ENCODE measurements at places on chromosomes 7 and 10.
A peak's percentile ranks its signal among the peaks of the same experiment; 100 is the strongest.

DNA sequence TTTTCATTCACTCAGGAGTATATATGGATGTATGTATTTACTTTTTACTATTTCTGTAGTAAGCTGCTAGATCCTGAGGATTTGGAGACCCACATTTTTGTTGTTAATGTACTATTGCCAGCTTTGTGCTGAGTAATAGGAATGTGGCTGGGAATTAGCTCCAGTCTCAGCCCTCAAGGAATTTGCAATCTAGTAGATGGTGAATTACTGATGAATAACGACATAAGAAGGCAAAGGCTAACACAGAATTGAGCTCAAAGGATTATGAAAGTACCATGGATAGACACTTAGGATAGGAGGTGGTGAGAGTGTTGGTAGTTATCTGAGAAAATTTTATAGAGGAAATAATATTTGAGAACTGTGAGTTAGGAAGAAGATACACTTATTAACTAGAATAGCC is 19.9 kb downstream of the CASD1 start:
- DNase-seq: no peak

- DNase-seq: no peak
These were observed 20.8 kb upstream of the NRP1 start for GRCh38 chr10:33355274-33355673.

DNA sequence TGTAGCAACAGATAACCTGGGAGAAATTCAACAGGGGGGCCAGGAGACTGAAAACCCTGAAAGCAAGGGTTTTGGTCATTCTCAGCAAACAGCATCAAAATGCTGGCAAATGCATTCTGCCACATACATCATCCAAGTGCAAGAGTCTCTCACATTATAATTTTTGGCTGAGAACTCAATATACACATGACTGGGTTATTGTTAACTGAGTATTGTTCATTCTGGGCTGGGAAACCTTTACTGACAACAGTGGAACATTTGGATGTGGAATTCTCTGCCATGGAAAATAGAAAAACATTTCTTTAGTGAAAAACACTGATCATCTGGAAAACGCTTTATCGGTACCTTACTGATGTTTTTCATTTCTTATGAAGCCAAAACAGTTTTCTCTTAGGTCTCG is 73.1 kb upstream of the MET start:
- no peak for DNase-seq

GRCh38 chr10:126203746-126204145 is 184.5 kb downstream of the ADAM12 start:
- no peak for DNase-seq

GRCh38 chr10:78505657-78506056 is 472.0 kb downstream of the RPS24 start:
- DNase-seq: no peak

GRCh38 chr10:132906836-132907235 is 35.5 kb downstream of the CFAP46 start:
- no peak for DNase-seq

DNA sequence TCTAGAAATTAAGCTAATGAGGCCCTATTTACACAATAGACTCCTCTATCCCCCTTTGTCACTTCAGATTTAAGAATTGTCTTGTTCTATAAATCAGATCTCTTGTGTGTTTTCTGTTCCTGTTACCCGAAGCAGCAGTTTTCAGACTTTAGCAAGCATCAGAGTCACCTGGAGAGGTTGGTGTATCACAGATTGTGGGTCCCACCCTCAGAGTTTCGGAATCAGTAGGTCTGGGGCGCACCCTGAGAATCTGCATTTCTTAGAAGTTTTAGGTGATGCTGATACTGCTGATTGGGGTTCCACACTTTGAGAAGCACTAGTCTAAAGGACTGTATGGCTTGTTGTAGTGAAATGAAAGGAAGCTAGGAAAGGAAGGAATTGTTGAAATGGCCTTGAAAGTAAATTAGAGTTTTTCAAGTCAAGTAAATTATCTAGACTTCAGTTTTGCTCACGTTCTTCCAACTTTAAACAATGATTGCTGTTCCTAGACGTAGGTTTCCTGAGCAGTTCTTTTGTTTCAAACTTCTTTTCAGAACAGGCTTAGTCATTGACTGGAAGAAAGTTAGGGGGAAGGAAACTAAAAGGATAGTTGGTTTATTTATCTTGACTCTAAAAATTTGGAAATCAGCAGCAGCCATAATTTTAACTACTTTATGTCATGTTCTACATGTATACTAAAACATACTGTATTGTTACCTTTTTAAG is 15.7 kb downstream of the BPGM start:
- no peak for DNase-seq

GRCh38 chr7:92242972-92243371 is 2.7 kb downstream of the KRIT1 start:
- DNase-seq: no peak

DNA sequence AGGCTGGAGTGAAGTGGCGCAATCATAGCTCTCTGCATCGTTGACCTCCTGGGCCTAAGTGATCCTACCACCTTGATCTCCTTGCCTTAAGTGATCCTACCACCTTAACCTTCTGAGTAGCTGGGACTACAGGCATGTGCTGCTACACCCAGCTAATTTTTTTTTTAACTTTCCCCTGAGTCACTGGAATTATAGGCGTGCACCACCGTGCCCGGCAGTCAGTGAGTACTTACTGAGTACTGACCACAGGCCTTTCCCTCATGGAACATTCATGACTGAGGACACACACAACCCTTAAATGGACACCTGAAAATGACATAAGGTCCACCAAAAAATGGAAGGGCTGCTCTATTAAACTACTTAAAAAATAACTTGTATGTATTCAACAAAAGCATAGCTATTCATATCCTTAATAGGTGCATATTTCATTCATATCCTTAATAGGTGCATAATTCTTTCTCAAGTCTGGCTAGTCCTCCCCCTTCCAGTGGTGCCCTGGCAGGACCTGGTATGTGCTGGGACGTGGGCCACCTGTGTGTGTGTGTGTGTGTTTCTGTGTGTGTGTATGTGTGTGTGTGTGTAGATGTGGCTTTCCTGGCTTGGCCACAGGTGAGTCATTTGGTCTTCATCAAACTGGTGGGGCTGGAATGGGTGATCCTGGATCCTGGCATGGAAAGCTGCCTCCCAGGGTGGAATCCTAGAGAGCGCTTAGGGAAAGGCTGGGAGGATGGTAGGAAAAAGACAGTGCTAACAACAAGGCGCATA is 3.5 kb downstream of the FAM180A start:
- no peak for DNase-seq

DNA sequence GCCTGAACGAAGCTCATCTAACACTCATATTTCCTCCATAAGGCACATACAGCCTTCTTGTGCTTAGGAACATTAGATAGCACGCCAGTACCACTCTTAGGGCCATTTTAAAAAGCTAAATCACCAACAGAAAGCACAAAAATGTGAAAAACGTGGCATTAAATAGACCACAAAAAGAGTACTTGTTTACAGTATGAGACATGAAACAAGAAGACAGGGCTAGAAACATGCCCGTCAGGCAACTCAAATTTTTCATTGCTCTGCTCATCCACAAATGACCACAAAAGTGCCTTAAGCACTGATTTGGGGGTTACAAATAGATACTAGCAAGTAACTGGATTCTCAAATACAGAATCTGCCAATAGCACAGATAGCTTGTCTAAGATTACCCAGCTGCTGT is 67.8 kb downstream of the ELMO1 start:
- no peak for DNase-seq

DNA sequence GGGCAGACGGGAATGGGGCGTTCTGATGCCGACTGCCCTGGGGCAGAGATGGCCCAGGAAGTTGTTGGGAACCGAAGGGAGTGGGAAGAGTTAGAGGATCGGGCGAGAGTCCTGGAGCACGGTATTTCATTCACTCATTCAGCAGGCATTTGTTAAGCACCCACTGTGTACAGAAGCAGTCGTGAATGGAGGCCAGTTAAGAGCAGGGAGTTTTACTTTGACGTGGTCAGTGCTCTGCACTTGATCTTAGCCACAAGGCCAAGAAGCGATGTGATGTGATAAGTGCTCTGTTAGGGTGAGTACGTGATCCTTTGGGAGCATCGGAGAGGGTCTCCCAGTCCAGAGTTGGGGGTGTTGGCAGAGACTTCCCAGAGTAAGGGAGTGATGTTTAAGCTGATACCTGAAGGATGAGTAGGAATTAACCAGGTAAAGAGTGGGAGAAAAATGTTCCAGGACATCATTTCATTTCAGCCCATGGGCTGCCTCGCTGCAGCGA is 890 bp downstream of the ZFYVE27 start:
- no peak for DNase-seq

DNA sequence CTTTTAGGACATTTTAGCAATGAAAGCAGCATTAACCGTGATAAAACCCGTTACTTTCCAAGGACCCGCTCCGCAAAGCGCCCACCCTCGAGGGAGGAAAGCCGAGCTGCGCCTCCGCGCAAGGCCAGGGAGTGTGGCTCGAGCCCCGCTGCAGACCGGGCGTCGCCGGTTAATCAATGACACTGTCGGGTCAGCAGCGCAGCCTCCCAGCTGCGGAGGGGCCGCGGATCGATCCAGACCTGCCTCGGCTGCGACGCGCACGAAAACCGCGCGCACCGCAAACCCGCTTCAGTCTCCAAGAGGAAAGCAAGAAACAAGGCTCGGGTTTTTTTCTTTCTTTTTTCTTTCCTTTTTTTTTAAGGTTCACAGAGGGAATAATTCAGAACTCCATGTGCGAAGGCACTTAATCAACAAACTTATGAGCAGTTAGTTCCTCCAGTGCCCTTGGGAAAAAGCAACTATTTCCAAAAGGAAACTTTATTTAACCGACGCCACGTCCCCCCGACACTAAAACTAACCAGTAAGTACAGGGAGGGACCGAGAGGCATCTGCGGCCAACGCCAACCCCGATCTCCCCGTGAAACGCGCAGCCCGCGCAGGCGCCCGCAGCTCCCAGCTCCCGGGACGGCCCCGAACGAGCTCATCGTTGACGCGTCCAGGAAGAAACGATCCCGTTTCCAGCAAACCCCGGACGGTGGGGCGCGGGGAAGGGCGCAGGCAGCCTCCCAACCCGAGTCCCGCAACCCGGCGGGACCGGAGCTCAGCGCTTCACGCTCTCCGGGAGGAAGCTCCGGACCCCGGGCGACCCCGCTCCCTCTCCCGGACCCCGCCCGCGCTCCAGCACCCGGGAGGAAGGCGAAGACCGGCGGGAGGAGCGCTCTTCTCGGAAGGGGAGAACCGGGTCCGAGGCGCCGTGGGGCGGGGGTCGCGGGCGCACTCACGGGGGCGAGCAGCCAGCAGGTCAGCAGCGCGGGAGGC is 598 bp downstream of the VIPR2 start:
- DNase-seq: no peak

- no peak for DNase-seq
These were observed 27.3 kb downstream of the MTURN start for GRCh38 chr7:30162133-30162532.

- DNase-seq: no peak
These were observed 5.2 kb downstream of the MARVELD1 start for GRCh38 chr10:97718659-97719142.

GRCh38 chr10:110444004-110444337 is 53.7 kb upstream of the DUSP5 start:
- no peak for DNase-seq

GRCh38 chr10:75209086-75209920 is 1.3 kb upstream of the VDAC2 start:
- no peak for DNase-seq

DNA sequence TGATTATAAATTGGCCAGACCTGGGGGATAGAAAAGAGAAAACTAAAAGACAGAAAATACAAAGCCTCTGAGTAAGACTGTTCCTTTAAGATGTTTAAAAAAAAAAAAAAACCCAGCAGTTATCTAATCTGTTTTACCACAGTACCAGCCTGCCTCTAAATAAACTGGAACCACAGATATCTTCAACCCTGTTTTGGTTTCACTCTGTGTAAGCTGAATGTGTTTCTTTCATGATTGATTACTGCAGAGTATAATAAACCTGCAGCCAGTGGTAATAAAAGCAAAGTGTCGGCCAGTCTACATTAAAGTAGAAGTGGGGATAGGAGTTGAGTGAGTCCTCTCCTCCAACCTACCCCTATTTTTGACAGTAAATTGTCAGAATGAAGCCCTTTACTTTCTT is 40.6 kb downstream of the MGAM2 start:
- no peak for DNase-seq

DNA sequence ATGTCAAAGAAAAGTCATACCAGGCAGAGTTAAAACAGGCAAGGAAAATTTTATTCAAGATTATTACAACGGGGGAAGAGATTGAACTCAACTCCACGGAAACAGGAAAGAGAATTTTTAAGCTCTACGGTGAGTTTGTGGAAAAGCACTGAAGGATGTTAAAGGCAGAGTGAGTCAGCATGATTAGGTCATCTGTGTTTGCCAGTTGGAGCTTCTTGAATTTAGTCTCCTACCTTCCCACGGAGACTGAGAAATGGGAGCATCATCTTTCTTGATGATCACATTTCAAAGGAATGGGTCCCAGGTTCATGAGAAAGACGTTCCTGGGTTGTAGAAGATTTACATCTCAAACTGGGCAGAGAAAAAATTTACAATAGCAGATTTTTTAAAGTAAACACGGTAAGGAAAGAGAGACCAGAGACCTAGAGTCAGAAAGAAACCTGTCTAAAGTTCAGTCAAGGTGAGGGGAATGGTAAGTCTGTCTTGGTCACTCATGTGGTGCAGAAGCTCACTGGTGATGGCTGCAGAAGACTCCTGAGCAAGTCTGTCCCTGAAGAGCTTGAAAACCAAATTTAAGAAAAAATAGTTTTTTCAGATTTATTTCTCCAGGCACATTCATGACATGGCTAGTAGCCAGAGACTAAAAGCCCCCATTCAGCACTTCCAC is 516.9 kb upstream of the LRRN3 start:
- DNase-seq: peak; percentile 12

DNA sequence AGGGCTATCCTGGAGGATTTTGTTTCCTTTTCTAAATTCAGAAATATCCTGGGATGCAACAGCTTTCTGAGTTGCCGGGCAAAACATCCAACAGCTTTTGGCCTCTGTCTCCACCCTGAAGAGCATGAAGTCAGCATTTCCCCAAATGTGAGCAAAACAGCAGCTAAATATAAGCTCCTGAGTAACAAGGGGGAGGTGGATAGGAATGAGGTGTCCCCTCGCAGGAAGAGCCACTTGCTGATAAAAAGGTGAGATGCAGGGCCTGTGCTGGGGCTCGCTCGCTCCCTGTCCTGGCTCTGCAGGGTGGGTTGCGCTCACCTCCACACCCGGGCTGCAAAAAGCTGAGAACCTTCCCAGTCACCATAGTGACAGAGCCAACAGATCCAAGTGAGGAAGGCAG is 264.3 kb downstream of the ZEB1 start:
- DNase-seq: no peak

GRCh38 chr7:41567731-41568114 is 135.2 kb downstream of the INHBA start:
- no peak for DNase-seq

- DNase-seq: peak; percentile 10
These were observed 198.3 kb upstream of the DKK1 start for GRCh38 chr10:52115823-52116222.

- no peak for DNase-seq
These were observed 465 bp downstream of the SEPHS1 start for GRCh38 chr10:13347500-13348156.

- no peak for DNase-seq
These were observed 485.8 kb downstream of the PLXNA4 start for GRCh38 chr7:132090444-132090843.

GRCh38 chr7:83429493-83429892 is 219.4 kb downstream of the SEMA3E start:
- no peak for DNase-seq

- DNase-seq: no peak
These were observed 293.5 kb upstream of the AKR1E2 start for GRCh38 chr10:4532467-4532866.
